ENCODE measurements at places on chromosomes 4 and X.

DNA sequence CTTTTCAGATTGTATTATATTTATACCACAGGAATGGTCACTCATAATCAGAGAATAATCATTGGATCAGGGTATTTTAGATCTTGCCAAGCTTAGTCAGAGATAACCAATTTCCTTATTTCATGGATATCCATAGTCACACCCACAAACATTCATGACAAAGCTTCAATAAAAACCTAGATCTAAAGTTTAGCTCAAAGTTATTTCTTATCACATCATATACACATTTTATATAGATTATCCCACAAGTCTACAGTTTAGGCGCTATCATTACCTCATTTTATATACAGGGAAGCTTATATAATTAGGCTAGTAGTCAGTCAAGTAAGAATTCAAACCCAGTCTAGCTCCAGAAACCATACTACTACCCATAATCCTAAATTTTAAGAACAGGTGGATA is 82.3 kb downstream of the SLC10A7 start:
- no peak for DNase-seq

DNA sequence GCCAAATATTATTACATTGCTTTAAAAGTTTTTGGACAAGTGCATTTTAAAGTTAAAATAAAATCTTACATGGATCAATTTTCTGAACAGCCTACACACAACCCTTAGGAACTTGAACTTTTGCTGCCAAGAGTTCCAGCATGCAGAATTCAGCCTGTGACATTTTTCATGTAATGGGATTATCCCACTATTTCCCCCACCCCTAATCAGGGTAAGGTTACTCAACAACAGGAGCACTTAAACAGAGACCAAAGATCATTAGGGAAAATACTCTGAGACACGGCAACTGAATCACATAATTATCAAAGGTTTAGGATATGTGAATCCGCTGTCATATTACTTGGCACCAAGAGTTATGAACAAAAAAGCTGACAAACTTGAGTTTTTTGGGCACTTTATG is 47.2 kb downstream of the IQCM start:
- DNase-seq = no peak

GRCh38 chrX:75115707-75116413 is 40.2 kb downstream of the ABCB7 start:
- DNase-seq = no peak

DNA sequence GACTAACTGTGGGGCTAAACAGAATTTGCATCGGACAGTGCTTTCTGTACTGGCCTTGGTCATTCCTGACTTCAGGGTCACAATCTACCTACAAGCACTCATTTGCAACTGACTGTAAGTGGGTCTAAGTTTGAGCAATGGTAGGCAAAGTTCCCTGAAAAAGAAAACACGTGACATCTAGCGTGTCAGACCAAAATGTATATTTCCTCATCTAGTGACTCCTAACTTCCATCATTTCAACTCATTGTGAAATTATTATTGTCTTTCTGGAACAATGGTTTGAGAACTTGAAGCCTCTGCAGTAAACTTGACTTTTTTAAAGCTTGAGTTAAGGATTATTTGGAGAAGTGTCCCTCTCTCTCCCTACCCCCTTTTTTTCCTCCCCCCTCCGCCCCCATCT is 113.6 kb downstream of the MID1 start:
- no peak for DNase-seq

GRCh38 chr4:41455206-41455605 is 82.8 kb upstream of the LIMCH1 start:
- no peak for DNase-seq

DNA sequence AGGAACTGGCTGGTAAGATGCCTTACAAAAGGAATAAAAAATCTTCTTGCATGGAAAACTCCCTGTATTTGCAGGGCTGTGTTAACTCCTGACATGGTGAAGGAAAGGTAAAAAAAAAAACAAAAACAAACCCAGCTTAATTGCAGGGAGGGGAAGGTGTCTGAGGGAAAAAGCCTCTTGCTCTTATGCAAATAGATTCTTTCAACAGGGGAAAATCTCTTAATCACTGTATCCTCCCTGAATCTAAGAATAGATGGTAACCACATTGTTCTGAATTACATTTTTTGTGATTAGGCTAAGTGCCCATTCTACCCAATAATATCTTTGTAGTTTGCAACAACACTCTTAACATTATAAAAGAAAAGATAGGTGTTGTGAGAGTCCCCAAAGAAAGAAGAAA is 172.6 kb downstream of the RBM46 start:
- DNase-seq = no peak

DNA sequence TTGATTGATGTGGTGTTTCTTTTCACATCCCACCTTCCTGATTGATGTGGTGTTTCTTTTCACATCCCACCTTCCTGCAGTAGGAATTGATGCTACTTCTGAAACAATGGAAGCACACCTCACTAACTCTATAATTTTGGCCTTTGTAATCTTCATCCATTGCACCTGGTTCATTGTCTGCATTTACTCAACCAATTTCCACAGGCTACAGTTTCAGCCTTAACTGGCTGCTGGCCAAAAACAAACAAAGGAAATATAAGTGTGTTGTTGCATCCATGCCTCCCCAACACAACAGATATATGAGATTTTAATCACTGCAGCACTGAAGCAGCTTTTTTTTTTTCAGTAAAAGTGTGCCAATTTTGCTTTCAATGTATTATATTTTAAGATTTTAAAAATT is 867.6 kb upstream of the PCDH7 start:
- peak; percentile 78 for DNase-seq

DNA sequence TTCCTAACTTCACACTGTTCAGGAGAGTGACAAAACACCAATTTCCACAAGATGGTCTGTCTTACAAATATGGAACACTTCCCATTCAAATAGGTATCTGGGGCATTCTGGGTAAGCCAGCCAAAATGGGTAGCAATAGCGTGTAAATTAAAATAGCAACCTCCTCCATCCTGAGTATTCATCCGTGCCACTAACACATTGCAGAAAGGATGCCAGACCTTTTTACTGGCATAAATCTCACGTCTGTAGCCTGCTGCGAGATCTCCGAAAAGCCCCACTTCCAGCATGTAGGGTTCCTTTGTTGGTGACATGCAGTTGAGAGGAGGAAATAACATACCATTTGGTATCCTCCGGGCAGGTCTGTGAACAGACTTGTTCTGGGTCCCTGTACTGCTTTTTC is 52.7 kb upstream of the RAI2 start:
- no peak for DNase-seq

GRCh38 chrX:25156323-25156722 is 140.6 kb upstream of the ARX start:
- DNase-seq = peak; percentile 45

GRCh38 chr4:57850141-57850540 is 740.0 kb upstream of the IGFBP7 start:
- DNase-seq = no peak

GRCh38 chr4:5798462-5798861 is 87.5 kb downstream of the EVC start:
- no peak for DNase-seq

Measured in NCI-H146 (cell line).